ENCODE measurements at places on chromosomes 3 and 15. TPM values are rescaled to one million over a fixed set of nuclear protein-coding genes. Genes with fewer than 3 reads are reported as not detected.
A peak's percentile ranks its signal among the peaks of the same experiment; 100 is the strongest.

DNA sequence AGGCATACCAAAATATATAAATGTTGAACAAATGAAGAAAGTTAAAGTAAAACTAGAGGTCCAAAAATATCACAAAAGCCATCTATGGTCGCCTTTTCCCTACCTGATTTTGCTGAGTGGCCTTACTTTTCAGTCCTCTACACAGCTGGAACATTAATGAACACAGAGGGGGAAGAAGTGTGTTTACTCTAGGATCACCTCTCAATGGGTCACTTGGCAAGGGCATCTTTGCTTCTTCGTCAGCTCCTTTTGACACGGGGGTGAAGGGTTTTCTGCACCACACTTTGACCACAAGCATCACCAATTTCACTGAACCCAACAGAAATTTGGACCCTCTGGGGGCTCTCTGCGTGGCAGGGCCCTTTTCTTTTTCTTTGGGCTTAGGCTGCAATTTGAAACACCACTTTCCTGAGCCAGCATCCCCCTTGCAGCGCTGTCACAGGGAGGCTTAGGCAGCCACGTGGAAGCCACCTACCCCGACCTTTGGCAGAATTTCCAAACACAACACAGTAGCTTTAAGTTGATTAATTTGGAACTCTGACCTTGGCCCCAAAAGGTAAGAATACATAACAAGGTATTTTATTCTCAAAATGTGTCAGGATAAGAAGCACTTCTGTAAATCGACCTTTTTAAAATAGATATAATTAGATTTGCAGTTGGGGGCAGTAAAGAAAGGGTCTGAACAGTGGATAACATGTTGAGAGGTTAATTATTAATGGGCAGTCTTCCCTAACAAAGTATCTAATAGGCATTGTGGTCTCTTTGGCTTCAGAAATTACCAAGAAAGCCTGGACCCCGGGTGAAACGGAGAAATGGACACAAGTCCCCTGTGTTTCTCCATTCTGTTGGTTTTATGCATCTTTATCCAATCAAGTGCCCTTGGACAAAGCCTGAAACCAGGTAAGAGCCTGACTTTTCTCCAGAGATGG lies at the start of gene LIPC:
Gene LIPC, plus strand, starts transcription at position 771 of the 929 bp plus-strand sequence. Its CDS starts 42 bp downstream, at position 813.
- DNase-seq: no peak

Gene TM4SF18
- 12.5 TPM for total RNA-seq

DNA sequence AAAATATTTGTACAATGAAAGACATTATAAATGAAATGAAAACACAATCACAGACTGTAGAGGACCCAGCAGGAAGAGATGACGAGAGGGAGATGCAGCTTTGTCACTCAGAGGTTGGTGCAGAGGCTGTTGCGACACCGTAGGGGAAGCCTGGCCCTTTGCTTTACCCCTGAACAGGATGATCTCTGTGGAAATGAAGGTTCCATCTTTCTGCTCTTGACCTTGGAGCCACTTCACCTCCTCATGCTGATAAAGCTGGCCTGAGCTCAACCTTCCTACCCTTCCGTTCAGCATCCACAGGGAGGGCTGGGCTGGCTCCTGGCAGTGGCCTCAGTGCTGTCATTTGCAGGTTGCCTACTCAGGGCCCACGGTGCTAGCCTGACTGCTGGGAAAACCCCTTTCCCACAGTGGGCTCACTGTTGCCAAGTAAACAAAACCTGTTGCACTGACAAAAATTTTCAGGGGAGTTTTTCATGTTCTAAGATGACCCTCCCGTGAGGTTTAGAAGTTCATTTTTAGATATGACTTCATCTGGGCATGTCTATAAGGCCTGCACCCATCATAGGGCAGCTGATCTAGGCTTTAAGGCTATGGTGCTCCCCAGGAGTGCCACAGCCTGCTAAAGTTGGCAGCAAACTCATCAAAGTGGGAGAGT lies 3.0 kb upstream of the CD80 start:
- no peak for DNase-seq

DNA sequence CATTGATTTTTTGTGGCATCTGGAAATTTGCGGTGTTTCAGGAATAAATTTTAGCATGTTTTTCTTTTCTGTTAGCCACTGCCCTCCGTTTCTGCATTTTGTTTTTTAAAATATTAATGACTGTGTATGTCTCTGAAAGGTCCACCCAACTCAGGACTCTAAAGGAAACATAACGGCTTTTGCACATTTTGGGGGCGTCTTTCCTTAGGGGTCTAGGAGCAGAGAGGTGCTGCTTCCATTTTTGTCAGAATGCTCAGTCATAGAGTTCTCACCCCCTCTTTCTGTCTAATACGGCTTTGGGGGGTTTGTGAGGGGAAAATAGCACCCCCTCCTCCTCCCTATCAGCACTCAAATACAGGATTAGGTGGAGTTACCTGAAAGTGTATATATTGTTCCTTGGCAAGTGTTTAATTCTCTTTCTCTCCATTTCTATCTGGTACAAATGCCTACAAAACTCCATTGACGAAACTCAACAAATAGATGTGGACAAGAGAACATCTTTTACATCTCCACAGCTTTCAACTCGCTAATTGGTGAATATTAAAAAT lies 219.4 kb downstream of the MEIS2 start:
- no peak for DNase-seq

GRCh38 chr3:161415506-161416231 lies 44.4 kb upstream of the SPTSSB start:
- DNase-seq: peak; percentile 45

Gene HIGD2B
- total RNA-seq: not detected

DNA sequence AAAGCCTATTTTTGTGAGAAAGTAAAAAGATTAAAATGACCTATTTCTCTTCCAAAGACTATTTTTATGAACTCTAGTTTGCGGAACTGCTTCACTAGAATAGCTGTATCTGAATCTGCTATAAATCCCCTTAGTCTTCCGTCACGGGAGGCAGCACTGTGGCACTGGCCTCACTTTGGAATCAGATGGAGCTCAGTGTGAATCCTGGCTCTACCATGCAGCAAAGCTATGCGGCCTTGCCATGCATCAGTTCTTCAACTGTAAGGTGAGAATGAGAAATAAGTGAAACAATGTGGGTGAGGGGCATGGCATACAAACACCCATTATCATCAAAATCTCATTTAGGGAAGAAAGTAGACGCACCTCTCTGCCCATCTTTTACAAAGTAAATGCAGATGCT lies 27.5 kb upstream of the CSPG5 start:
- DNase-seq: no peak

Gene RPL14
- total RNA-seq: 1,178 TPM

GRCh38 chr3:194675680-194676079 lies 3.7 kb upstream of the LSG1 start:
- no peak for DNase-seq

DNA sequence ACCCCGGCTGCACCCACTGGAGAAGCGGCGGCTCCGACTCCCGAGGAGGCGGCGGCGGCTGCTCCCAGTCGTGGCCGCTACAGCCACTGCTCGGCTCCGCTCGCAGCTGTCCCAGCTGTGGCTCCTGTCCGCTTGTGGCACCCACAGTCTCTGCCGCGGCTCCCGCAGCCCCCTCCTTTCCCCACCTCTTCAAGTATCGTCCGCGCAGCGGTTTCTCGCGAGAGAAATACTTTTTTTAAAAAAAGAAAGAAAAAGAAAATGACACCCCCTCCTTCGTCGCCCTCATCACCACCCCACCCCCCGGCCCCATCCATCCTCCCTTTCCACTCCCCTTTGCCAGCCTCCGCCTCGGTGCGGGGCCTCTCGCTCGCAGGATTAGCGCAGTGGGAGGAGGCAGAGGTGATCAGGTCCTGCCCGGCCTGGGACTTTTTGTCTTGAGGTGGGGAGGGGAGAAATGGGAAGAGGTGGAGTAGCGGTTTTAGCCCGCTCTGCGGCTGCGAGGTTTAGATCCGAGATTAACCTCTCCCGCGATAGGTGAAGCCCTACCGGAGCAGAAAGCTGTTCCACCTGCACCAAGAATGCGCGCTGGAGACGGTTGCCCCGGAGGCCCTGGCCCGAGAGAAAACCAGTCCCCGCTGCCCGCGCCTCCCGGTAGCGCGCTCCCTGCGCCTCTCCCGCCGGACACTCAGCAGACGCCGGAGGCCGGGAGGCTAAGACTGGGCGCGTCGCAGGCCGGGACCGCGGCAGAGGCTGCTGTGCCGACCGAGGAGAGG lies at the start of gene FBN1:
Gene FBN1, minus strand, starts transcription at position 152 of the 773 bp plus-strand sequence. CDS start 940 bp downstream, outside the sequence.
- peak; percentile 4 for DNase-seq
